Uterine smooth muscle cell (primary cell): ENCODE measurements at places on chromosomes 2 and 18. TPM values are rescaled to one million over a fixed set of nuclear protein-coding genes. Genes with fewer than 3 reads are reported as not detected.

Gene ACADL
- total RNA-seq: 0.11 and 0.50 TPM in 2 replicates

Gene CNTNAP5
- total RNA-seq: not detected in 2 replicates

Gene LHCGR
- not detected in 2 replicates for total RNA-seq

Gene IL1F10
- not detected in 2 replicates for total RNA-seq

Gene SOWAHC
- 16.3 and 17.2 TPM in 2 replicates for total RNA-seq

Gene HOXD9
- total RNA-seq: 0.66 and 0.75 TPM in 2 replicates

Gene STAT4
- 0.25 and 0.55 TPM in 2 replicates for total RNA-seq

Gene APLF
- 4.2 and 5.5 TPM in 2 replicates for total RNA-seq

Gene REL
- total RNA-seq: 4.4 and 4.6 TPM in 2 replicates

Gene ADCY3
- total RNA-seq: 32.6 and 47.9 TPM in 2 replicates

Gene MDH1B
- 0.44 and 1.6 TPM in 2 replicates for total RNA-seq

Gene CCDC68
- total RNA-seq: 1.8 and 1.9 TPM in 2 replicates

Gene AGXT
- total RNA-seq: under 0.01 TPM in 1 of 2 replicates, not detected in the other

Gene GAL3ST2
- 0.25 and 0.44 TPM in 2 replicates for total RNA-seq
